NCI-H1694 (cell line): ENCODE measurements at places on chromosomes 13 and 19.

- DNase-seq = no peak
These were observed 2.8 kb downstream of the GIPR start for GRCh38 chr19:45670670-45671453.

- no peak for DNase-seq
These were observed 1890.0 kb upstream of the PCDH20 start for GRCh38 chr13:63305641-63306133.

DNA sequence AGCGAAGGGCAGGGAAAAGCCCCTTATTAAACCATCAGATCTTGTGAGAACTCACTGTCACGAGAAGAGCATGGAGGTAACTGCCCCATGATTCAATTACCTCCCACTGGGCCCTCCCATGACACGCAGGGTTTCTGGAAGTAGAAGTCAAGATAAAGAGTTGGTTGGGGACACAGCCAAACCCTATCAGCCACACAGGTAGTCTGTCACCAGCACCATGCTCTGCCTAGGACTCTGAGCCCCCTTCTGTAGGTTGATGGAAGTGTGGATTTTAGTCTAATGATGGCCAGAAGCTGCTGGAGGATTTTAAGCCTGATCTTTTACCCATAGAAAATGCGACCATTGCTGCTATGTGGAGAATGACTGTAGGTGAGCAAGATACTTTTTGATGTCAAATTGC is 60.8 kb downstream of the ARHGEF7 start:
- no peak for DNase-seq

- DNase-seq = no peak
These were observed 559 bp upstream of the SSBP4 start for GRCh38 chr19:18418483-18419194.

DNA sequence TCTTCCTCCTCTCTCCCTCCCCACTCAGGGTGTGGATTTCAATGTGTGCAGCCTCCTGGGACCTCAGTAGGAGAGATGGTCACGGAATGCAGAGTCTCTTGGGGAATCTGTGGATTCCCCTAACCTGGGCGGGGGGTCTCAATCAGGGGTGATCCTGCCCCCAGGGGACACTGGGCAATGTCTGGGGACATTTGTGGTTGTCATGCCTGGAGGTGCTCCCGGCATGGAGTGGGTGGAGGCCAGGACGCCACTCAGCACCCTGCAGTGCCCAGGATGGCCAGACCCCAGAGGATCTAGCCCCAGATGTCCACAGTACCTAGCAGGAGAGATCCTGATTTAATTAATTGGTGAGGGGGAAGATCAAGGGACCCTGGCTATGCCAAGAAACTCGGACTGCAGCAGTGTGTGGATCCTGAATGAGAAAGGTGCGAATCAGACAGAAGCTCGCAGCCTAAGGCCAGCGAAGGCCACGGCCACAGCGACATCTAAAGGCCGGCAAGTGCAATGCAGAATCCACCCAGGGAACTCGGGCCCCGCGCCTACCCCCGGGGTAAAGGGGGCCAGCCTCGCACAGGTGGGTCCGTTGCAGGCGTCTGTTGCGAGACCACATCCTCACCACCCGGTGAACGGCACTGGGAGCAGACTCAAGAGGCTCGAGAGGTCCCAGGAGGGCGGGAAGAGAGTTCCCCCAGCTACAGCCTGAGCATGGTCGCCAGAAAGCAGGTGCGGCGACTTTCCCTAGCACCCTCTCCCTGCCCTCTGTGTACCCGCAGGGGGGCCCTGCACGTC is 88.8 kb downstream of the GNG7 start:
- no peak for DNase-seq

- DNase-seq = no peak
These were observed 5.9 kb downstream of the WIZ start for GRCh38 chr19:15443838-15444237.

DNA sequence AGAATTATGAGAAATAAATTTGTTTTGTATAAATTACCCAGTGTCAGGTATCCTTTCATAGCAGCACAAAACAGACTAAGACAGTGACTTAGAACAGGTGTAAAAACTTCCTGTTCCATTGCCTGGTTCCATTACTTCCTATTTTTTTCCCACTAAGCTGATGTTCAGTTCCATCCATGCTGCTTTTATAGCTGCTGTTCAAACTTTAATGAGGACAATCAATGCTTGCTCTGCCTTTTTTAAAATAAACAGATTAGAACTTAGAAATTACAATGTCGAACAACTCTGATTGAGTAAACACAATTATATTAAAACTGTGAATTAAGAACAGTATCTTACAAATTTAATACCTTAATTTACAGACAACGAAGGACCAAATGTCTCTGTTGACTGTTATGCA is 818.9 kb downstream of the OLFM4 start:
- DNase-seq = no peak

DNA sequence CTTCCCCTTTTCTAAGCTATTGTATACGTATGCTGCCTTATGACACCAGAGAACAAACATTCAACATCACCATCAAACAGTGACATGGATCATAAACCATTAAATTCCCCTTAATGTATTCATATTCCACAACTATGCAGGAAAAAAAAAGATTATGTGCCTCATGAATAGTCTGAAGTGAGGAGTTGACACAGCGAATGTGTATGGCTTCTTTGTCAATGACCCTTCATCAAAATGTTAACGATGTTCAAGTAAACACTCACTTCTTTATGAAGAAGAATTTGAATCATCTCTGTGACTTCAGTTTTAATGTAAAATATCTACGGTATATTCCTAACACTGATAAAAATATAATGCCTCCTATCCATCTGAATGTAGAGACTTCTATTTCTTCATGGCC is 44.6 kb downstream of the SMAD9 start:
- no peak for DNase-seq

DNA sequence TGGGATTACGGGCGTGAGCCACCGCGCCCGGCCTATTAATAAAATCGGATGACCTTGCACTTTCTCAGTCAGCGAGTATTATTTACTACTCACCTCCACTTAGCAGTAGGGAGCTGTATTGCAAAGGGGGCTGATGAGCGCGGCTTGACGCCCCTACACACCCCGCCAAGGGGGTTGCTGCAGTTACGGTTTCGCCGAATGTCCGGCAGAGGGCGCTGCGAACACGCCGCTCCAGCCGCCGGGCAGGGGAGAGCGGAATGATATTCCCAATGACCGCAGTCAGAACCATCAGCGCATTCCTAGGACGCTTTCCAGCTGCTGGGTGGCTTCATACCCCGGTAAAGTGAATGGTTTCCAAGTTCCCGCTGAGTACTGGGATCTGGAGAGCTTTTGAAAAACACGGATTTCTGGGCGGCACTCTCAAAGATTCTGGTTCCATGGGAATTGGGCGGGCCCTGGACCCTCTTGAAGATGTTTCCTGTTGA is 30.0 kb upstream of the TPT1 start:
- DNase-seq = no peak

DNA sequence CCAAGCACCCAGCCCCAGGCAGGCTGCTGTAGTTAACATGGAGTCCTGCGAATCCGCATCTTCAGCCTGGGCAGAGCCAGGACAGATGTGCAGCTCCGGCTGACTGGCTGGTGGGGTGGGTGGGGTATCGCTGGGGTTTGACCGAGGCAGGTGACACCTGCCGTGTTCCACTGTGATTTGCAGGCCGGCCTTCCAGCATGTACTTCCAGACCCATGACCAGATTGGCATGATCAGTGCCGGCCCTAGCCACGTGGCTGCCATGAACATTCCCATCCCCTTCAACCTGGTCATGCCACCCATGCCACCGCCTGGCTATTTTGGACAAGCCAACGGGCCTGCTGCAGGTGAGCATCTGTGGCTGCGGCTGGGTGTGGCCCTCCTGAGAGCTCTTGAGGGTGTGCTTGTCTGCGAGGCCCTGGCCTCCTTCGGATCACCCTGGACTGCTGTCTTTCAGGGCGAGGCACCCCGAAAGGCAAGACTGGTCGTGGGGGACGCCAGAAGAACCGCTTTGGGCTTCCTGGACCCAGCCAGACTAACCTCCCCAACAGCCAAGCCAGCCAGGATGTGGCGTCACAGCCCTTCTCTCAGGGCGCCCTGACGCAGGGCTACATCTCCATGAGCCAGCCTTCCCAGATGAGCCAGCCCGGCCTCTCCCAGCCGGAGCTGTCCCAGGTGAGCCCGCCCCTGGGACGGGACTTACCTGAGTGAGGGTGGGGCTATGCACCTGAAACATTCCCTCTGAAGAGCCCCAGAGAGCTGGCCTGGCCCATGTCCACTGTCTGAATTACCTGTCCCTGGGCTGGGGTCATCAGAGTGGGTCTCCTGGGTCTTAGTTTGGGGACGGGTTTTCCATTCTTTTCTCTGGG is 30.6 kb downstream of the CERS1 start:
- DNase-seq = no peak

DNA sequence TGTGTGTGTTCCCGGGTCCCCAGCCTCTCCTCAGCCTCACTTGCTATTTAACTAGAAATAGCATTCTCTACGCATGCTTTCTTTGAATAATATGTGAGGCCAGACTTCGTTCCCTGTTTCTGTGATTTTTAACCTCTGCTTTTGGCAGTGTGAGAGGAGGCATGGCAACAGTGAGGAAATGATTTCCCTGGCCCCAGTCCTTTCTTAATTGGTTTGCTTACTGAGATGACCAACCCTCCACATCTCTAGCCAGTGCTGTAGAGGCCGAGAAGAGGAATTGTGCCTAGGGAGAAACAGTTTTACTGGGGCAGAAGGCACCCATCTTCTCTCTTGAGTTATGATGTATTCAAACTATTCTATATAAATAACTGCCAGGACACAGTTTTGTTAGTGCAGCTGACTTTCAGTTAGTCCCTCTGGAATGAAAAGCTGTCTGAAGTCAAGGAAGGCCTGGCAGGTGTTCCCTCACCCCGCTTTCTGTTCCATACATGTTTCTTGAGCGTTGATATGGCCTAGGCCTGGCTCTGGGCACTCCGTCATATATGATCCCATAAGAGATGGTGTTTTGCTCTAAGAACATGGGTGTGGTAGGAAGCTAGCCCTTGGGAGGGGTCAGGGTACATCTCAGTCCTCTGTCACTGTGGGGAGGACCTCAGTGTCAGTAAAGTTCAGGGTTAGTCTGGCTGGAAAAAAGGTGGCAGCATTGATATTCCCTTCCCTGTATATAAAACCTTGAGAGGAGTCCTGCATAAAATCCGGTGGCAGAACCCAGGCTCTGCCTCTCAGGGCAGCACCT is 73.7 kb upstream of the NPAS1 start:
- DNase-seq = no peak

DNA sequence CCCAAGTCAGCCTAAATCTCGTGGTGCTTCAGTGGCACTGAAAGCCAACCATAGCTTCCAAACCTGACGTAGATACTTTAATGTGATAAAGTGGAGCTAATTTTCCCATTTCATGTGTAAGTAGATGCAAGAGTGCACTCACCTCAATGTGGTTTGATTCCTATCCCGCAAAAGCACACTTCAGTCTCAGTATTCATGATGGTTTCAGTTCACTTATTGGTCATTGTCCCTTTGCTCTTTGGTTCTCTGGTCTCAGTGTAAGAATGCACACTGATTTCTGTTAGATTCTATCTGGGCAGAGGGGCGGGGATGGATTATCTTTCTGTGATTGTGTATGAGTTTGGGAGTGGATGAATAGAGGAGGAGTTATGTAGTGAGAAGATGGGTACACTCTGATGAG is 340.6 kb downstream of the KCNRG start:
- no peak for DNase-seq

DNA sequence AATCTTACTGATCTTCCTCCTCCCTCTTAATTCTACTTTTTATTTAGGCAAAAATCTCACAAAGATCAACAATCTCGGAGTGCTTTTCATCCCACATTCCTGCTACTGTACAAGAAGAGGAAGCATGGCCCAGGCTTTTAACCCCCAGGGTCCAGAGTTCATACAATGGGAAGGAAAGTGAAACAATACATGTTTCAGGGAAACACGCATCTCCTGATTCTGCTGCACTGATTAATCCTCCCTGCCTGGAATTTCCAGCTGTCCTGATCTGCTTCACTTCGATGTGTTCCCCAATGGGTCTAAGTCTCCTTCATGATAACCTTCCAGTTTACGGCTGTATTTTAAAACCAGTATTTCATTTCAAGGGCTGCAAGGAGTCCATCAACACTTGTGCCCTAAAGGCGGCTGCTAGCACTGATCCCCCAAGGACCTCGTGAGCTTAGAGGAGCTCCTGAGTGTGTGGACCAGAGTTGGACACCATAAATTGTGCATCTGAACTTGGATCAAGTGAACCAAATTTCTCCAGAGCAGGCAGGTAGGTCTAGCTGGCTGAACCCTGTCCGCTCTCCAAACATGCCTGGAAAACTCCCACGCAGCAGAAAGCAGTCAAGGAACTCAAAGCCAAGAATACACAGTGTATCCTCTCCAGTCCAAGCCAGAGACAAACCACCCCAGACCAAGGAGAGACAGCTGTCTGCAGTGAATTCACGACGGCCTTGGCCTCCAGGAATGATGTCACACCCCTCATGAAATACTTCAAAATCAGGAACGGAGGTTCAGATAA is 44.3 kb downstream of the COL4A1 start:
- DNase-seq = no peak

DNA sequence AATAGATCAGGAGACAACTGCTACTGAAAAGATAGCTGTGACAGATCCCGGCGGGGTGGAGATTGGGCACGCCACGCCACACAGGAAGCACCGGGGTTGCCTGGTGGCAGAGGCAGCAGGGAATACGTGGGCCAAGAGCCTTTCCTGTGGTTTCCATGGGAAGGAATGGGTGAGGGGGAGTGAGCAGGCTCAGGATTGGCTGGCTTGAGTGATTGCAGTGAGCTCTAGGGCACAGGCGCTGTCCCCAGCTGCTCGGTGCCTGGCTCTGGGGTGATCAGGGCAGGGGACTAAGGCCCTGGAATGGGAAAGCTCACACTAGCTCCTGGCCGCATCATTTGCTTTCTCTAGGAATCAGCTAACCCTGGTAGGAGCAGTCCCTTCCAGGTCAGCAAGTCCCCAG is 166.1 kb downstream of the USP12 start:
- DNase-seq = peak; percentile 79

DNA sequence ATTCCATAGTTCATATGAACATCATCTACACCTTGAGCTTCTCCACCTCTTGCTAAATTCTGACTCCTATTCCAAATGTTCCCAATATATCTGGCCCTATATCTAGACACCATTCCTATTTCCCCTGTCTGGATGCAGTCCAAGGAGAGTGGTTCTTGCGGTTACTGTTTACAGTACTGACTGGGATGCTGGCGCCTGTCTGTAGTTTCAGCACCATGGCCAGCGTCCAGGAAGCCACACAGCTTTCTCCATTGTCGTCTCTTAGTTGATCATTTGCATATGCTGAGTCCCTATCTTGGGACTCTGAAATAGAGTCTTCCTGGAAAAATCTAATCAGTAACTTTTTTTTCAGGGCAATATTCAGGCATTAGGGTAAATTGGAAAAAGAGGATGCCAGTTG is 14.9 kb downstream of the LAIR2 start:
- DNase-seq = no peak

- DNase-seq = no peak
These were observed 39.4 kb downstream of the NFIX start for GRCh38 chr19:13034636-13035035.
